ENCODE measurements at places on chromosomes 1 and 21.

- DNase-seq, result no peak
These were observed 148.2 kb upstream of the C21orf91 start for GRCh38 chr21:17967319-17967718.

- DNase-seq, result no peak
These were observed 278.8 kb downstream of the AMY1C start for GRCh38 chr1:104028416-104029035.

GRCh38 chr1:18820791-18821641, 38.4 kb downstream of the TAS1R2 start:
- DNase-seq, result peak; percentile 59

DNA sequence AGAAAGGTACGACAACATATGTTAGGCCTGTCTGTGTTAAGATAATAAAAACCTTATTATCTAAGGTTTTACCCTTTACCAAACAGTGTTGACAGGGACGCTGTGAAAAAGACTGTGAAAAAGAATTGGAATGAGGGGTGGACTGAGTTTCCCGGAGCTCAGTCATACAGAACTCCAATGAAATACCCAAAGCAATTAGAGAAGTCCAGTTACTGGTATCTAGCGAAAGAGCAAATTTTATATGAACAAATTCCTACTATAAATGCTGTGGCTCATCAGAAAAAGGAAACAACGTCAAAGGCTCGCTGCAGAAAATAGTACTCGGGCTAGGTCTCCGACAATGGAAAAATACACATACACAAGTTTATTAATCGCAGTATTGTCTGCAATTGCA, 708 bp upstream of the RBBP5 start:
- DNase-seq, result no peak

GRCh38 chr1:60960891-60961461, 121.4 kb upstream of the NFIA start:
- no peak for DNase-seq

DNA sequence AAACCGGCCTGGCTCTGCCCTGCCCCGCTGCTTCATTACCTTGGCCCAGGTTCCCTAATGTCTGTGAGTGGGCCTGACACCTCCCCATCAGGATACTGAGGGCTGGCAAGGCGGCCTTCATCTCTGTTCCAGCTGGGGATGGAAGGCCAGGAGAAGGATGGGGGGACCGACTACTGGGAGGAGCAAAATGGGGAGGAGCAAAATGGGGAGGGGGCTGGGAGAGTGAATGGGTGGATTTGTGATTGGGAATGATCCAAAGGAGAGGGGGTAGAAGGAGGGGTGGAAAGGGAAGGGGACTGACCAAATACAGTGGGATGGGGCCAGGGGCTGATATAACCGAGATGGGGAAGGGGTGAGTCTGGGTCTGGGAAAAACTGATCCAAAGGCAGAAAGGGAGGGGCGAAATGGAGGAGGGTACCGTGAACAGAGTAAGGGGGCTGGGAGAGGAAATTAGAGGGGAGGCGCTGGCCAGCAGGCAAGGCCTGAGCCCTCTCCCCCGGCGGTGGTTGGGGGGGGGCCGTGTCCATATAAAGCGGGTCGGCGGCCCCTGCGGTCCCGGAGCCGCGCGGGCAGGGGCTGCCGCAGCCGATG, at the start of gene FOXE3:
Gene FOXE3, plus strand, starts transcription at position 558 of the 591 bp plus-strand sequence. Its CDS starts 31 bp downstream, at position 589.
- DNase-seq, result no peak

- no peak for DNase-seq
These were observed 92.1 kb upstream of the C1orf174 start for GRCh38 chr1:3992103-3992556.

- DNase-seq, result peak; percentile 50
These were observed 9.8 kb upstream of the GJA8 start for GRCh38 chr1:147892731-147893214.

GRCh38 chr1:225825078-225825477, 15.2 kb downstream of the EPHX1 start:
- no peak for DNase-seq

DNA sequence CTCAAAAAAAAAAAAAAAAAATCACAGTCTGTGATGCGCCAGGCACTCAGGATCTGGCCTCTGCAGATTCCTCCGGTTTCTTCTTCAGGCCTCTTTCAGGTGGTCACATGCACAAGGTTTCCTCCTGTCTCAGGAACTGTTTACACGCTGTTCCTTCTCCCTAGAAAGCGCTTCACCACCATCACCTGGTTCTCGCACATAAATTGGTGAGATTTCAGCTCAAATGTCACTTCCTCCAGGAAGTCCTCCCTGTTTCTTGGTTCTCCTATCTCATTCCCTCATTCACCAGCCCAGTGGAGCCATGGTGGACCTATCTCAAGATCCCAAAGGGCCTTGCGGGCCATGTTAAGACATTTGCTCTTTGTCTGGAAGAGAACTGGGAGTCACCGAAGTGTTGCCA, 26.7 kb downstream of the HMGN2 start:
- DNase-seq, result no peak

DNA sequence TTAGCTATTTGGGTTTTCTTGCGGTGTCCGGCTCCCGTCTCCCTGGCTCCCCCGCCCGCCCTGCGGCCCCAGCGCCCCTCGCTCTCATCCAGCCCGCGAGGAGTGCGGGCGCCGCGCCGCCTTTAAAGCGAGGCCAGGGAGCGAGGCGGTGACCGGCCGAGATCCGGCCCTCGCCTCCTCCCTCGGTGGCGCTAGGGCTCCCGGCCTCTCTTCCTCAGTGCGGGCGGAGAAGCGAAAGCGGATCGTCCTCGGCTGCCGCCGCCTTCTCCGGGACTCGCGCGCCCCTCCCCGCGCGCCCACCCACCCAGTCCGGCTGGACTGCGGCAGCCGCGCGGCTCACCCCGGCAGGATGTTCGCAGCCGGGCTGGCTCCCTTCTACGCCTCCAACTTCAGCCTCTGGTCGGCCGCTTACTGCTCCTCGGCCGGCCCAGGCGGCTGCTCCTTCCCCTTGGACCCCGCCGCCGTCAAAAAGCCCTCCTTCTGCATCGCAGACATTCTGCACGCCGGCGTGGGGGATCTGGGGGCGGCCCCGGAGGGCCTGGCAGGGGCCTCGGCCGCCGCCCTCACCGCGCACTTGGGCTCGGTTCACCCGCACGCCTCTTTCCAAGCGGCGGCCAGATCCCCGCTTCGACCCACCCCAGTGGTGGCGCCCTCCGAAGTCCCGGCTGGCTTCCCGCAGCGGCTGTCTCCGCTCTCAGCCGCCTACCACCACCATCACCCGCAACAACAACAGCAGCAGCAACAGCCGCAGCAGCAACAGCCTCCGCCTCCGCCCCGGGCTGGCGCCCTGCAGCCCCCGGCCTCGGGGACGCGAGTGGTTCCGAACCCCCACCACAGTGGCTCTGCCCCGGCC, 492 bp downstream of the HLX start:
- DNase-seq, result peak; percentile 16

- no peak for DNase-seq
These were observed 3.0 kb downstream of the RBBP5 start for GRCh38 chr1:205118752-205119151.

DNA sequence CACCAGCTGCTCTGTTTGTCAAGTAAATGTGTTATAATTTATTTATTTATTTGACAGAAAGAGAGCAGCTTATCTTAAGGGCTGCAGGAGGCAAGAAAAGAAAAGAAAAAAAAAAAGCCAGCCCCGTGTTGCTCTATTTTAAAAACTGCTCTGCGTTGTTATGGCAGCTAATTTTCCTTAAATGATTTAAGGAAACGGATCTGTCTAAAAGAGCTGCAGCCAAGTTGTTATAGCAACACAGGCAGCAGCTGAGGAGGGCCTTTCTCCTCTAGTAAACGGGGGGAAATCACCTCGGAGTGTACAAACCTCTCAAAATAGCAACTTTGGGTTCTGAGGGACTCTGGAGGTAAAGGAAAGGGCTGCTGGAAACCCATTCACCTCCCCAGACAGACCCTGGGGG, 149.2 kb downstream of the BEND5 start:
- DNase-seq, result no peak

DNA sequence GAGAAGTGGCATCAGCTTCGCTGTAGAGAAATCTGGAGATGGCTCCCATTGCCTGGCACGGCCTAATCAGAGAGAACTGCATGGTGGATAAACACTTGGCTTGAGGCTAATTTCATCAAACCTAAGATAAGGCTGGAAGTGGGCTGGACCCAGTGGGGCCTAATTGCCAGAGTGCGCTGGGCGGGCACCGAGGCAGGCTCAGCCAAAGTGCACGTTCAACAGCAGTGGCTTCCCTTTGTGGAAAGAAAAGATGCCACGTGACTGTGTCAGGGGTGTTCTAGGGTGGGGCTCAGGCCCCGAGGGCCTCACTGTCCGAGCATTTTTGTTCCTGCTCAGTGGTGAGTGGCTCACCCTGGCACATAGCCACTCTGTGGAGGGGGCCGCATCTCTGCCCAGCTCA, 5.8 kb downstream of the PLCH2 start:
- DNase-seq, result no peak

DNA sequence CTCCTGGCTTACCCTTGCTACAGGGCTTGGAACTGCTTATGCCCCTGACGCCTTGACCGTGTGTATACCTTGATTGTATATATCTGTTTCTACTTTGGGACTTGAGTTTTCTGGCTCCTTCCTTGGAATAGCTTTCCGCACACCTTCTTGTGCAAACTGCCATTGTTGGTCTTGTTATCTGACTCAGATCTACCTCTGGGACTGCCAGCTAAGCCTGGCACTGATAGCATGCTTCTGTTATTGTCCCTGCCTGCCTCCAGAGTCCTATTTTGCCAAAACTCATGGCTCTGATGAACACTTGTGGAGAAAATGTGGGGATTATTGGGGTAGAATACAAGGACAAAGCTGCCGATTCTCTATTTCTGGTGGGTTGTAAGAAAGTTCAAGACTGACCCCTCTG, 15.4 kb downstream of the FMOD start:
- no peak for DNase-seq

DNA sequence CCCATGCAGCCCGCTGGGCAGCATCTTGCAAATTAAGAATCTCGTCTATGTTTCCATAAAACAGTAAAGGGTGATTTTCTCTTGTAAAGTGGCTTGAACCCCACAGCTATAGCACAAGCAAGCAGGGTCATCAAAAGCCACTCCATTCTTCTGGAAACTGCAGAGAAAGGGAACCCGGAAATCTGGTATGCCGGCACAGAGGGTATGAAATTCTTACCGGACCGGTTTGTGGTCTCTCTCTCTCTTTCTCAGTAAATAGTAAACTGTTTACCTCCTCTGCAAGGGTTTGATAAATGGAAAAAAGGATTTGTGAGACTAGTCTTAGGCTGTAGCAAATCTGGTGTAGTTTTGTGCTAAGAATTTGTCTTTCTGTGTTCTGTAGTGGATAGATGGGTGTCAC, 2.7 kb upstream of the ADSS2 start:
- no peak for DNase-seq

DNA sequence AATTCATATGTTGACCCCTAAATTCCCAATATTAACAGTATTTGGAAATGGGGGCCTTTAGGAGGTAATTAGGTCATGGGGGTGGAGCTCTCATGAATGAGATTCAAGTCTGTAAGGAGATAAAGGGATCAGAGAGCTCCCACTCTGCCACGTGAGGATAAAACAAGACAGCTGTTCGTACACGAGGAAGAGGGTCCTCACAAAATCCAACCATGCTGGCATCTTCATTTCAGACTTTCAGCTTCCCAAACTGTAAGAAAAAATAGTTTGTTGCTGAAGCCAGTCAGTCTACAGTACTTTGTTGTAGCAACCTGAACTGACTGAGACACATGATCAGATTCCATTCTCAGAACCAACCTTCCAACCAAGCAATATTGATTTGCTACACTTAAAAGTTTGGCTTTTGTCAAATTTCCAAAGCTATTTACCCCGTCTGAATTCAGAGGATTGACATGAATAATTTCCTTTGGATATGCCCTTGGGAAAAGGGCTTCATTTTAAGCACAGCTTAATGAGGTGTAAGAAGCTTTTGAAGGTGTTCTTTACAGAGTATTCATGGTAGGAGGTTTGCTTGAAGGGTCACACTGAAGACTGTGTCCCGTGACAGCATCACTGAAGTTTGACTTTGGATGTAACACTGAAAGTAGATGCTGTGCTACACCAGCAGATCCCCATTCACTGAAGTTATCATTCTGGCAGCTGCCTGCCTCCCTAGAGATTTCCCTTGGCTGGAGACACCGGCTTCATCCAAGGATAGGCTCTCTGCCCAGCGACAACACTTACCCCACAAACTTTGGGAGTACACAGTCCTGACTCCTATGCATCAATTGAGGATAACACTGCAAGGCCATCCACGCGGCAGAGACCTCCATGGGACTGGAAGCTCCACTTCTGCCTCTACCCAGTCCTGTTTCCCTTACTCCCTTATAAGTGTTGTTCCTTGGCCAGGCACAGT, 4.9 kb upstream of the OMA1 start:
- no peak for DNase-seq

DNA sequence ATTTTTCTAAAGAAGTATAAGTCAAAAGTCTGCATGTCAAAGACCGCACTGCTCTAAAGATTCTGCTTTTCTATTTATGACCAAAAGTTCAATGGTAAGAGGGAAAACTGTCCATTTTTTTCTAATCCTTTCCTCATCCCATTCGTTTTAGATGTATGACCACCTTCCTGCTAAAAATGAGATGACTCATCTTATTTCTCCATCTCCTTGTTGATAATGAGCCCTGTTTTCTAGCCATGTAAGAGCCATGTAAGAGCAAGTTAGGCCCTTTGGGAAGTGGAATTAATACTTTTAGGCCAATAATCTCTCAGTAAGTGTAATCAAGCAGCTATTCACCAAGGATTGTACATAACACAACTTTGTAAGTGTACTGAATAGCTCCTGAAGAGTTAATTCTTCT, 475.6 kb upstream of the B3GALT2 start:
- no peak for DNase-seq

GRCh38 chr1:39576016-39576657, 453 bp downstream of the PABPC4 start:
- DNase-seq, result no peak

DNA sequence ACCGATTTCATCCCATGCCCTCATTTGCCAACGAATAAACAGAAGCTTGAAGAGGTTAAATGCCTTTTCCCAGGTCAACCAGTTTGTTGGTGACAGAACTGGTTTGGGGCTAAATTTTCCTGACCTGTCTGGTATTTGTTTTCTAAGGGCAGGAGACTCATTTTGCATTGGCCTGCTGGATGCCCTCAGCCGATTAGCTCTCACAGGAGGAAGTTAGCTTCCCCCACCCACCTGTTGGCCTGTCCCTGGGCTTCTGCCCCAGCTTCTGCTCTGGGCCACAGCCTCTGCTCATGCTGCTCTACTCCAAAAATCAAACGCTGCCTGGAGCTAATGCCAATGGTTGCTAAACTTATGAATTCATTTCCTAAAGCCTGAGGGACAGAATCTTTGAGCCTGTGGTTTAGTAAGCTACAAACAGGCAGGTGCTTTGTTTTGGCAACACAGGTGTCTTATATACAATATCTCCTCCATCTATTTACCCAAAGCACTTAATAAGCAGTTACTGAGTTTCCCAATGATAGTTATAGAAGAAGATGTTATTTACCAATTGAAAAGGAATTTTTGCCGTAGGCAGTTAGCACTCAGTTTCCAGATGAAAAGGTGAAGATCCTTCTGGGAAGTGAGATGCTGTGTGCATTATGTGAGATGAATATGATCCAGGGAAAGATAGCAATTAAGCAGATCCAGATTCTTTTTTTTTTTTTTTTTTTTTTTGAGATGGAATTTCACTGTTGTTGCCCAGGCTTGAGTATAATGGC, 82.3 kb downstream of the TM2D1 start:
- DNase-seq, result no peak
